ENCODE measurements at places on chromosomes 6 and 20.

GRCh38 chr6:153207617-153208016 is 76.5 kb upstream of the RGS17 start:
- DNase-seq, result no peak

DNA sequence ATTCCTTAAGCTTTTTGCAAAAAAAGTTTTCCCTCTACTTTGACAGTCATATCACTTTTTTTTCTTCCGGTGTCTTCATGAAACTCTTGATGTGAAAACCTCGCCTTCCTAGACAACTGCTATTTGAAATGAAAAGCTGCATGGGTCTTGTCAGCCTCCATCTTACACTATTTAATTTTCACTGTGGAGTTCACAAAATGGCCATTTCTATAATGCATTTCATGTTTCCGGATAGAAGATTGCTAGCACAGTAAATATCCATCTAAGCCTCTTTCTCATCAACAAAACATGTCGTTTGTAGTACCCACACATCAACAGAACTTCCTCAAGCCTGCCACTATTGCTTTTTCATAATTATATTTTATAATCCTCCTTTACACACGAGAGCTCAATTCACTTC is 204.9 kb upstream of the ID4 start:
- no peak for DNase-seq

DNA sequence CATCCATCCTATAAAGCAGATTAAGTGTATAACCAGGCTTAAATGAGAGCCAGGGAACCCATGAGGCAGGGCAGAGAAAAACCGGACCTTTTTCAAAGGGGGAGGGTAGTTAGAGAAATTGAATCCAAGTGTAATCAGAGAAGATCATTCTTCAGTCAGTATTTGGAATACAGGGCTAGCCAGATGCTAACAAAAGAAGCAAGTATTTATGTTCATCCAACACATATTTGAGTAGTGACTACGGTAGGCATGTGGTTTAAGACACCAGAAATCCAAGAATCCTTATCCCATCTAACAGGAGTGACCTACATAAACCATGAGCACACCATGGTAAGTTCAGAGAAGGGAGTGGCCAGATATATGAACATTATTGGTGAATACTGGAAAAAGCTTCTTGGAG is 46.8 kb upstream of the FAM83C start:
- DNase-seq, result no peak

- no peak for DNase-seq
These were observed 292.9 kb downstream of the FARS2 start for GRCh38 chr6:5554226-5554625.

DNA sequence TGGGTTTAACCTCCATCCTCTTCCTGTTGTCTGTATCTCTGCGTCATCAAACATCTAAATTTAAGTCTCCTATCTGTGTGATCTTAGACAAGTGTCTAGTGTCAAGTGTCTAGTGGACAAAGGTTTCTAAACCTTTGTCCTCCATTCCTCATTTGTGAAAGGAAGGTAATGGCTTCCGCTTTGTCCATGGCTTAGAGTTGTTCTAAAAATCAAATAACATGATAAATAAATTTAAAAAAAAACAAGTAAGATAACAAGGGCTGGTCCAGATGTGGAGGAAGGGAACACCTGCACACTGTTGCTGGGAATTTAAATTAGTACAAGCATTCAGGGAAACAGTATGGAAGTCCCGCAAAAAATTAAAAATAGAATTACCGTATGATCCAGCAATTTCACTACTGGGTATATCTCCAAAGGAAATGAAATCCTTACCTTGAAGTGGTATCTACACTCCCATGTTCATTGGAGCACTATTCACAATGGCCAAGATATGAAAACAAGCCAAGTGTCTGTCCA is 17.6 kb upstream of the SERPINB1 start:
- DNase-seq, result no peak

DNA sequence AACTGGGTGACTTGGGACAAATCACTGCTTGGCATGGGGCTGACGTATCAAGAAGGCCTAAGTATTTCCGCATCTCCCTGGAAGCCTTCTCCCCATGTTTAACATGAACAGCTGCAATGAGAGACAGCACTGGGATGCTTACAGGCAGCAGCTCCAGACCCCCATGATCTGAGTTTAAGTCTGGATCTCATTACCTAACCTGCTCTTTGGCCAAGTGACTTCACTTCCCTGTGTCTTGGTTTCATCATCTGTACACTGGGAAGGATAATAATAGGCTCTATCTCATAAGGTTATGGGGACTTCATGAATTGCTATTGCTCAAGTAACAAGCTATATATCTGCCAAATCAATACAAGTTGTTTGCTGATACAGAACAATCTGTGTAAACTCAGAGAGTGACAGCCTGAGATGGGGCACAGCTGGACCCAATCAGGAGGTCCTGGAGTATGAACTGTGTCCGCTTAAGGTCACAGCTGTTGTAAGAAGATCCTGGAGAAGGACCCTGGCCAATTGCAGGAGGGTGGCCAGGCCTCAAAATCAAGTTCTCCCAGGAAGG is 56.0 kb downstream of the TGM2 start:
- no peak for DNase-seq

- no peak for DNase-seq
These were observed 4.9 kb downstream of the XPO5 start for GRCh38 chr6:43570876-43571441.

DNA sequence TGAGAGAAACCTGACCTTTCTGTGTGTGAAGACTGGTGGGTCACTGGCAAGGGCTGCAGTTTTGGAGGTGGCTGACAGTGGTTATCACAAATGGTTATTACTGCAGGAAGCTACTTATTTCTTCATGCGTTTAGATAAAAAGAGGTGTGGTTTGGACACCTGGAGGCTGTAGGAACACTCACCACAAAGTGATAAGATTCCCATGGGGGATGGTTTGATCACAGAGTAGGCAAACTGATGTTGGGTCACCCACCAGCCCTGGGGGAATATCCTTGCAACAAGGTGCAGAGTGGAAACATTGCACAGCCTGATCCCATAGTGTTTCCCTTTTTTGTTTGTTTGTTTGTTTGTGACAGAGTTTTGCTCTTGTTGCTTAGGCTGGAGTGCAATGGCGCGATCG is 33.9 kb upstream of the RNGTT start:
- no peak for DNase-seq

DNA sequence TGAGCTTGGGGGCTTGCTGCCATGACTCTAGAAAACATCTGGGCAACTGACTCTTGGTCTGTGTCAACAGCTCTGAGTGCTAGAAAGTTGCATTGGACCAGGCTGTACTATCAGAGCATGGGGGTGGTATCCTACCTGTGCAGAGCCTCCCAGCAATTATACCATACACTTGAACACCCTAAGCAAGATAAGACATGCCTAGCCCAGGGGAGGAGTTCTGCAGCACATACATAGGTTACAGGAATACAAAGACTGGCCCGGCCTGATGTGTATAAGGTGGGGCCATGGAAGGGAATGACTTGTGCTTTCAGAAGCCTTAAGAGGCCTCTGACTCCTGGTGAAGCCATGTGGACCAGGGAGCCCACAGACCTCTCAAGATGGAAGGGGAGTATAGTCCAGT is 11.4 kb upstream of the MOCS1 start:
- no peak for DNase-seq

DNA sequence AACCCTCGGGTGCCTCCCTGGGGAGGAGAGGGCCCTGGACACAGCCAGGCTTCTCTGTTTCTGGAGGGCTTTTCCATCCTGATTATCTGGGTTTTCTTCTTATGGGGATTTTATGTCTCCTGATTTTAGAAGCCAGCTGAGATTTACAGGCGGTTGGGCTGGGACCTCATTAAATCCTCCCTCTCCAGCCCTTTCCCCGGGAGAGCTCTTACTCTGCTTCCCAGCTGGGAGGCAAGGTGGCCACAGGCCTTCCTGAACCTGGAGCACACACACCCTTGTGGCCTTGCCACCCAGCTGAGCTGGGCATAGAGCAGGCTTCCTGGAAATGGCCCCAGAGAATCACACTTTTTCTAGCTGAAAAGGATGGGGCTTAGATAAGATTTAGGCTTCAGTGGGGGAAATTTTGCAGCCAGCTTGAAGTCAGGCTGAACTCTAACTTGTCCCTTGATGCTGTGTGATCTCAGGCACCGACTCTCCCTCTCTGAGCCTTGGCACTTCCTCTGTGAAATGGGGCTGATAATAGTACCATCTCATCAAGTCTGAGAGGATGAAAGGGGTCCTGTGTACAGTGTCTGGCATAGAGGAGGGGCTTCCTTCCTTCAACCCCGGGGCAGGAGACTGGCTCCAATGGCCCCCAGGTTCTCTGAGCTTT is 16.6 kb downstream of the VSTM2L start:
- DNase-seq, result no peak

DNA sequence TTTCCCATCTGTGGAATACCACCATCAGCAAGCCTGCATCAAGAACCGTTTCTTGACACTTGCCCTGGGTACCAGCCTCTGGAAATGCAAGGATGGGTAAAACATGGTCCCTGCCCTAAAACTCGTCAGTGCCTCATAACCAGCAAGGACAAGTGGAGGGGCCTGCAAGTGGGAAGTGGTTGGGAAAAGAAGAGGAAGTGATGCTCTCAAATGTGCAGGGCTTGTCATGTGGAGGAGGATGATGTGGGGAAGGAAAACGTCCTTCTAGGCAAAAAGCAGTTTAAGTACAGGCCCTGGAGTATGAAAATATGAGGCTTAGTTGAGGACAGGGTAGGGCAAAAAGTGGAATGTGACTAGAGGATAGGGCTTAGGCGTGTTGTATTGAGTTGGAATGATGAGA is 19.0 kb downstream of the RREB1 start:
- no peak for DNase-seq

- no peak for DNase-seq
These were observed 4.6 kb upstream of the NAA20 start for GRCh38 chr20:20012541-20012940.

GRCh38 chr6:30615958-30616810 is 859 bp downstream of the PPP1R10 start:
- DNase-seq, result no peak

DNA sequence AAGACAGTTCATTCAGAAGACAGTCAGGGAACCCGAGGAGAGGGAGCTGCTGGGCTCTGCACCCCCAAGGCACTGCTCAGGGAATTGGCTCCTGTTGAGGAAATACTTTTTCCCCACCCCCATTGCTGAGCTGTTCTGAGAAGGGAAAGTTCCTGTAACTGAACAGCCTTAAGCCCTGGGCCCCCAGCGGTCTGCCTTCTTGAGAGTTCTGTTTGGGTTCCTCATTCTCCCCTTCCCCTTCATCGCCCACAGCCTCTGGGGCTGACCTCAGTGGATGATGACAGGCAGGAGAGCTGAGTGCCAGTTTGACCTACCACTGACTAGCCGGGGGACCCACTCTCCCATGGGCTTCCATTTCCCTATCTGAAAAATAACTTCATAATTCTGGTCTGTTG is 10.7 kb downstream of the HCK start:
- no peak for DNase-seq

DNA sequence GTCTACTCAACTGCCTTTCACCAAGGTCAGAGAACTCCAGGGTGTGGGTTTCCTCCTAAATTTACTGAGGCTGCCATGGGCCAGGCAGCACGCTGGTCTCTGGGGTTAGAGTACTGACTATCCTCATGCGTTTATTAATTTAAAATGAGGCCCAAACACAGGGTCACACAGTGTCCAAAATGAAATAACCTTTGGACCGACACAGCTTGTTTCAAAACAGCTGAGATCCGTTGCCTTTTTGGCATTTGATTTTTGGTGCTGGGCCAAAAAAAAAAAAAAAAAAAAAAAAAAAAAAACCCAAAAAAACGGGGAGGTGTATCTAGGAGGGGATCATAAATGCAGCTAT is 14.6 kb upstream of the TOX2 start:
- DNase-seq, result no peak

DNA sequence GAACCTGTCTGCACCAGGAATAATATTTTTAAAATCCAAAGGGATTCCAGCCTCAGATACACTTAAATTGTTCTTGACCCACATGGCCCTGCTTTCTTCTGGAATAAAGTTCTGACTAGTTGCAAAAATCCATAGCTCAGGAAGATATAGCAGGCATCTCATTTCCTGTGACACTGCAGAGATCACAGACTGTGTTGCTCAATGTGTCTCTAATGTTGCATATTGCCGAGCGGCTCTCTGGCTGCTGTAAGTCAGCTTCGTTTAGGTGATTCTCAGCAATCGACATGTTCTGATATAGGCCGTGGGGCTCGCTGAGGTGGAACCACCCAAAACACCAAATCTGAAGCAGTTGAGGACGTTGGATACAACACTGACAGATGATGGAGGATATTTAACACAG is 498.3 kb upstream of the AGPAT4 start:
- DNase-seq, result no peak

- DNase-seq, result no peak
These were observed 4.9 kb upstream of the ADA start for GRCh38 chr20:44656448-44656847.

- no peak for DNase-seq
These were observed 29.5 kb upstream of the TCFL5 start for GRCh38 chr20:62891111-62891510.

GRCh38 chr20:21527908-21528307 is 14.0 kb upstream of the NKX2-2 start:
- DNase-seq, result no peak

DNA sequence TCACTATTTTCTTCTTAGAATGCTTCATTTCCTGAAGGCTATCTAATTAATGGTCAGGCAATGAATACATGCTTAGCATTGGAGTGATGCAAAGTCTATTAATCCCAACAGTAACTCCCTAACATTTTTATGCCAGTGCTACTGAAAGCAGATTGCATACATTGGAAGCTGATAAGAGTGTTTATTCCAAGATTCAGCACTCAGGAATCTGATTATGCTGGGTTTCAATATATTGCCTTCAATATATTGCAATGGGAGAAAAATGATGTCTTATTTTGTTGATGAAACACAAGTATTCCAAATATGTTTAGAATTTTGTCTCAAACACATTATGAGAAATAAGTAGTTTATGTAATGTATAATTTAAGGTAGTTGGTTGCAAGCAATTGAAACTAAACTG is 26.7 kb upstream of the TRDN start:
- DNase-seq, result no peak

GRCh38 chr6:98586163-98586562 is 248.2 kb upstream of the POU3F2 start:
- no peak for DNase-seq

Data from stimulated activated CD8-positive, alpha-beta memory T cell treated with anti-CD3 and anti-CD28 coated beads, Interleukin-12 subunit alpha, Interleukin-12 subunit beta, amount 100 ng/mL, for 1 hour (primary cell).